ENCODE measurements at places on chromosomes 6 and 20.

- no peak for DNase-seq
Measured at GRCh38 chr6:51137777-51138176, 319.1 kb downstream of the TFAP2B start.

GRCh38 chr6:134719286-134719685 lies 230.6 kb downstream of the ALDH8A1 start:
- DNase-seq: no peak

- no peak for DNase-seq
Measured at GRCh38 chr20:12969071-12969669, 39.6 kb upstream of the SPTLC3 start.

DNA sequence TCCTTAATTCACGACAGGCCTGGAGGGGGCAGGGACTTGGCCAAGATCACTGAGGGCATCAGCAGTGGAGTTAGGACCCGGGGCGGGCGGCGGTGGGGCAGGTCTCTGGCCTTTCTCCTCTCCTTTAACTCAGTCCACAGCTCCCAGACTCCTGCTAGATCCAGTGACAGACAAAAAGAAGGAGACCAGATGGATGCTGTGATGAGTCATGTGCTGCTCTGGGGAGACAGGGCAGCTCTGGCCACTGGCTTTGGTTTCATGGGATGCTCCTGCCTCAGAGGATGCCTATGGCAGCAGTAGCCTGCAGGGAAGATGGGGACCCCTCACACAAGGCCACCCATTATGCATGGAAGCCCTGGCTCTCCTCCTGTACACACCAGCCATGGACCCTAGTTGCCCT lies 20.5 kb downstream of the EPB41L1 start:
- no peak for DNase-seq

DNA sequence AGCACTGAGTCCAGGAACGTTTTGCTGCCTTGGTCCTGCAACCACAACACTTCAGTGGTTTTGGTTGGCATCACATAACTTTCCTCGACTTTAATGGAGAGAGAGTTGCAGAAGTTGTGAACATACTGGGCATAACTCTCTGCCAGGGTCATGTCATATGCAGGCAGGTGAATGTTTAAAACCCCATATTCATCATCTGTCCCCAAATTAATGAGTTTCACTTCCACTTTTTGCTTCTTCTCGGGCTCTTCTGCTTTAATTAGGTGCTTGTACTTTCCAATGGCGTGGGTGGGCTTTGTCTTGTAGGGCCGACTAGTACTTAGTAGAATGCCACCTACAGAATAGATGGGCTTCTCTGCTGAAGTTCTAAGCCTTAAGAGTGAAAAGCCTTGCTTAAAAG lies 45.2 kb upstream of the TFAP2A start:
- no peak for DNase-seq

GRCh38 chr20:36819659-36820058 lies 46.1 kb upstream of the DSN1 start:
- no peak for DNase-seq

DNA sequence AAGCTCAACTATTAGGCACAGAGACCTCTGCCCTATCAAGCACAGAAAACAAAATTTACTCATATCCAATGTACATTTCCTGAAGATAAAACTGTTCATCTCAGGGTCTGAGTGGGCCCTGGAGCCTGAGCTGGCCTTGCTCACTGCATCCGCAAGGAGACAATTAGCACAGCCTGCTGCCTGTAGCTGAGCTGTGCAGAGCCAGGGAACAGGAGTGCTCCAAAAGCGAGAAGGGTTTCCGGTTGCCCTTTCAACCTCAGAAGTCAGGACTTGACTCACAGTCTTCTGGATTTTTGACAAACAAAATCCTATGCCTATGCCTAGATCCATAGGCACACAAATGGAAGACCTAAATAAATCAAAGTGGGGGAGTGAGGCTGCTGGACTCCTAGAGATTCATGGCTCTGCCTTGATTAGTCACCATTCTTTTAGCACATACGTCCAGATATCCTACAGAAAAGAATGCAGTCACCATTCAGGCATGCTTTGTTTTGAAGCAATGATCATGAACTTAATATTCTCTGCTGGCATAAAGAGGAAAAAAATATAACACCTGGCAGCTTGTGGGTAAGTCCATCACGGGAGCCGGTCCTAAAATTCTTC lies 73.5 kb downstream of the BFSP1 start:
- DNase-seq: no peak

GRCh38 chr6:118630923-118631322 lies 20.5 kb downstream of the CEP85L start:
- no peak for DNase-seq

DNA sequence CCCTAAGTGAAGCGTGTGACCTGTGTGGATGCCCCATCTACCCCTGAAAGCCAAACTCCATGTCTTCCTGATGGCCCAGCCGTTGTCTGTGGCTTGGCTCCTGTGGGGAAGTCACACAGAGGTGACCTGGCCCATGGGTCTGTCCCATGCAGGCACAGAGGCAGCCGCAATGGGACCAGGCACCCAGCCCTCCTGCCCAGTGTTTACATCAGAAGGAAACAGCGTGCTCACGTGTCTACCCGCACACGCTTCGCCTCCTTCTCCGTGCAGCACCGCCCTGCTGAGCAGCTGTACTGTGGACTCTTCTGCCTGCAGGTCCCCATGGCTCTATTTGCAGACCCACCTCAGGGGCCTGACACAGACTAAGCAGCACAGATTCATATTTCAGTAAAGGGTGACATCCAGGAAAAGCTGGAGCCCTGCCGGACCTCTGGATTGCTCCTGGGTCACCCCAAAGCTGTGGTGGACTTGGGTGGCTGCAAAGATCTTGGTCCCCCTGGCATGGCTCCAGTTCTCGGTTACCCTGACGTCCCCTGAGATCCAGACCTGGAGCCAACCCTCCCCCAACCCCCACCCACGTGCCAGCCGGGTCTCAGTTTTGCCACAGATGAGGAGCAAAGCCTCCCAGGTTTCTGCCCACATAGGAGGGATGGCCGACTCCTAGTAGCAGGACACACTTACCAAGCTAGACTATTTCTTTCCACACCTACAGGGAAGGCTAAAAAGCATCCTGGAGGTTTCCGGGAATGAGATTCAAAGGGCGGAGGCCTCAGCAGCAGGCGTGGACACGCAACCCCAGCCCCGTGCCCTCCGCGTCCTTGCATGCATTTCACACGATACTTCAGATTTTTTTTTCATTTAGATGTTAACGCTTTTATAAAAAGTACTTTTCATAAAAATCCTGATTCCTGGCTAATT lies 120.3 kb downstream of the CDH4 start:
- no peak for DNase-seq

GRCh38 chr6:33915134-33915533 lies 111.3 kb upstream of the MLN start:
- DNase-seq: no peak

DNA sequence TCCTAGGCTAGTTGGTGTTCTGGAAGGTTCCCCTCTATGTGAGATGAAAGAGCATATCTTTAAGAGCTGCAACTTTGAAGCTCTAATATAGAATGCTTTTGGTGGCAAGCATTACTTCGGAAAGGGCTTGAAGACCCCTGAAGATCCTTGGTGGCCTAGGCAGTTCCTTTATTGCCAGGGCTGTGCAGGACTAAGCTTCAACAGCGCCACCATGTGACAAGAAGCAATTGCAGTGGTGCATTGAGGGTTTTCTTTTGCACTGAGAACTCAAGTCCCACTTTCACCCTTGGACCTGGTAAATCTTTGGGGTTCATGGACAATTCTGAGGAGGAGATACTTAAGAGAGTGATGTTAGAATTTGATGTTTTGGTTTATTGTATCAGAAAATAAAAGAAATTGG lies 237.4 kb upstream of the GMDS start:
- no peak for DNase-seq
